ENCODE measurements at places on chromosomes 7 and 10.

- DNase-seq = no peak
Observed at GRCh38 chr7:157634401-157635147, 297.8 kb downstream of the DNAJB6 start.

GRCh38 chr10:57962839-57963238 lies 304.9 kb downstream of the IPMK start:
- no peak for DNase-seq

DNA sequence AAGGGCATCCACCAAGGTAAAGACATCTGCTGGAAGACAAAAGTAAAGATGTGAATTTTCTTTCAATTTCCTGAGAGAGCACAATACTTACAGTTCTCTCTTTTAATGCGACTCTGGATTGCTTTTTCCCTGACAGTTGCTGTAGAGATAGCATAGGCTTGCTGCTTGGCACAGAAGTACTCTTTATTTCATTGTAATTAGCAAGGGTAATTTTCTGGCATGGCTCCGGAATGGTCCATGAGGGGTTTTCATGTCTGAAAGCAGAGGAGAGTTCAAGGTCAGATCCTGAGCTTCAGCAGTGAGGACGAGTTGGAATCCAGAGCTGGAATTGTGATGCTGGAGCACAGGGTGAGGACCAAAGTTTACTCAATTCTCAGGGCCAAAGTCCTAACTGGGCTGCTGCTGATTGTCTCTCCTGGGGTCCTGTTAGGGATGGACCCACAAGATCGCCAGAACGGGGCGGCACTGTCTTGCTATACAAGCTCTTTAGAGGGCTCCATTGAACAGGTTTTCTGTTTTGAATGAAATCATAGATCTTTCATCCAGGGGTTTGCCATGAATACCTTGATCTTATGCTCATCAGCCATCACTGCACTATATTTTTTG lies 190.0 kb upstream of the MKI67 start:
- DNase-seq = no peak

- no peak for DNase-seq
Observed at GRCh38 chr7:153430931-153431330, 621.3 kb upstream of the DPP6 start.

GRCh38 chr10:34830217-34830822 lies 15.2 kb upstream of the PARD3 start:
- DNase-seq = no peak

DNA sequence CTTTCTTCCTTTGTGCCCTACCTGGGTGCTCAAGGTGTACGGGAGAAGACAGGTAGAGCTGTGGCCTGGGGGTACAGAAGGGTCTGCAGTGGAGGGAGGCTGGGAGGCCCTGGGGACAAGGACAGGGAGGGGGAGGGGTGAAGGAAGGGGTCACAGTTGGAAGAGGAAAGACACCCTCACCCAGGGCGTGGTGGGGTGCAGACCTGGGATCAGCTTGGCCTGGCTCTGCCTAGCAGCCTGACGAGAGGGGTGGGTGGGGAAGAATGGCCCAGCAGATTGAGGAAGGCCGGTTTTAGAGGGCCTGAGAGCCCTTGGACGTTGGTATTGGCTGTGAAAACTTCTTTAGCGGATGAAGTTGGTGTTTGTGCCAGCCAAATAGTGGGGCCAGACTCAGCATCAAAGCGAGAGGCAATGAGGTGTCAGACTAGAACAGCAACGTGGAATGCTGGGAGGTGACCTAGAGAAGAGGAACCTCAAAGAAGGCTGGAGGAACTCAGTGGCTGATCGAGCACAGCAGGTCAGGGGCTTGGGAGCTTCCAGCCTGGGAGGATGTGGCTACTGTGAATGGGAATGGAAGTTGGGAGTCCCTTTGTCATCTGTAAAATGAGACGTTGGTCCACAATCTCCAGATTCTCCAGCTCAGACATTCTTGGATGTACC lies 18.1 kb upstream of the TRIM8 start:
- no peak for DNase-seq

DNA sequence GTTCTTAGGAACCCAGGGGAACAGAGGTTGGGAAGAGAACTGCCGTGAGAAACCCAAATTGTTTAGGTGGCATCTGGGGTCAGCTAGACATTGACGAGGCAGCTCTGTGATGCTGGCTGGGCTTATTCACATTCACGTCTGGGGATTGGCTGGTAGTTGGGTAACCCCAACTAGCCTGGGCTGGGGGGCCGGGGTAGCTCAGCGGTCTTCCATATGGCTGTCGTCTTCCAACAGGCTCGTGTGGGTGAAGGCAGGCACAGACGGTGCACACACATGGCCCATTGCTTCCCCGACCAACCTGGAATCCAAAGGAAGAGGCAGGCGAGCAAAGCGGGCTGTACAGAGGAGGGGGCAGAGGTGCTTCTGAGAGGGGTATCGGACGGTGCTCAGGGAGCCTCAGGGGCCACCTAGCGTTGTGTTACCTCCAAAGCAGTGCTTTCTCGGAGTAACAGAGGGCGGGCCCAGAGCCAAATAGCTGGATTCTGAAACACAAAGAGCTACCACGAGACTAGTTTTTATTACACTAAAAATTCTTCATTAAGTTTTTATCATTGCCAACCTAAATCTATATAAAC lies 34.5 kb downstream of the MKI67 start:
- no peak for DNase-seq

- DNase-seq = no peak
Observed at GRCh38 chr7:114298011-114298410, 116.6 kb upstream of the FOXP2 start.

DNA sequence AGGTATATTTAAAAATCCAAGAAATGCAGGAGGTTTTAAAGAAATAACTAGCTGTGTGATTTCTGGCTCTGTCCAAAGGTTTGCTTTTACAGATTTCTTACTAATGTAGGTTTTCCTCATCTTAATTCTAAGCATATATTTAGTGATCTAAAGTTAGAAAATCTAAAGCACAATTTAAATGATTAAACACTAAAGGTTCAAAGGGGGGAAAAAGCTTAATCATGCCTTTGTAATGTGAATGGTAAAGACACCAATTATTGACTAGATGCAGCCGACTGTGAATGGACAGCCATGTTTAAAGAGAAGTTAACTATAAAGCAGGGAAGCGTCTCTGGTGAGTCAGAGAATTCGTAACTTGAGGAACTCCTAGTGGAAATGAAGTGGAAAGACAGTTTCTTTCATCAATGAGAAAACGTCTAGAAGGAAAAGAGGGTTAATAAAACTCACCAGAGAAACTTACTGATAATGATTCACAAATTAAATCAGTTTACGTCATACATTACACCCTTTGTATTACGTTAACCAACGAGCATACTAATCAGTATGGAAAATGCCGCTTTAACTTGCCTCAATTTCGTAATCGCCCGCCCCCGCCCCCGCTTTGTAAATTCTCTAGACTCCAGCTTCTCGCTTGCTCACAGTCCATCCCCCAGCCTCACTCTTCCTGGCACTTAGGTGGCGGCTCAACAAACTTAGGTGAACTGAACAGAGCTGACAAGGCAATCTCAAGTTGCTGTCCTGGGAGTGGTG lies 1.1 kb upstream of the HBP1 start:
- peak; percentile 69 for DNase-seq

- DNase-seq = no peak
Observed at GRCh38 chr7:127900732-127901685, 130.2 kb downstream of the LRRC4 start.

DNA sequence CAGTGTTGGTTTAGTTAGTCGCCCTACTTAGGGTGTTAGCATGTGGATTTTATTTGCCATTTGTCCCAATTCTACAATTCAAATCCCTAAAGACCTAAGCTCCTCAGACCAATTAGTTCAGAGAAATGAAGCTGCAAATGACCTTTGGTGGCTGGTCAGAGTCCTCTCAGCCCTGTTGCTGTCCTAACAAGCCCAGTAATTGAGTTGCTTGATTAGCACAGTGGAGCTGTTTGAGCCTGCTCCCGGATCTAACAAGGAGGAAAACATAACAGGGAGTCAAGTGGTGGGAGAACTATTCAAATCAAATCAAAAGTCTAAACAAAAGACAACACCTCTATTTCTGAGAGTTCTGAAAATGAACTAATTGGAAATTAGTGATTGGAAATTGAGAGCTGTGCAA lies 22.1 kb downstream of the ZDHHC6 start:
- no peak for DNase-seq

GRCh38 chr7:153698046-153698445 lies 354.2 kb upstream of the DPP6 start:
- no peak for DNase-seq

DNA sequence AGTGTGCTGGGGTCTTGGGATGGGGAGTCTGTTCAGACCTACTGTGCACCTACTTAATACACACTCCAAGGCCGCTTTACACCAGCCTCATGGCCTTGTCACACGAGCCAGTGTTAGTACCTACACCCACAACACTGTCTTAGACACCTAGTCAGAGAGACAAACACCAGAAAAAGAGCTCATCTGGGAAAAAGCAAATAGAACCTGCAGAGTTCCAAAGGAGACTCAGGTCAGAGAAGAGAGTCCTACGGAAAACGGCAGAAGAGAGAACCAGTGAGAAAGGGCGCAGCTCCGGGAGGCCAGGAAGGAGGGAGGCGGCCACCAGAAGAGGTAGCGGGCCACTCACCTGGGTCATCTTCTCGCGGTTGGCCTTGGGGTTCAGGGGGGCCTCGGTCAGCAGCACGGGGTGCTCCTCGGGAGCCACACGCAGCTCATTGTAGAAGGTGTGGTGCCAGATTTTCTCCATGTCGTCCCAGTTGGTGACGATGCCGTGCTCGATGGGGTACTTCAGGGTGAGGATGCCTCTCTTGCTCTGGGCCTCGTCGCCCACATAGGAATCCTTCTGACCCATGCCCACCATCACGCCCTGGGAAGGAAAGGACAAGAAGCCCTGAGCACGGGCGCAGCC lies 105.3 kb upstream of the TNRC18 start:
- DNase-seq = no peak

- DNase-seq = no peak
Observed at GRCh38 chr10:66045859-66046258, 880.0 kb upstream of the LRRTM3 start.

- no peak for DNase-seq
Observed at GRCh38 chr10:66777665-66778064, 148.2 kb upstream of the LRRTM3 start.

- no peak for DNase-seq
Observed at GRCh38 chr7:68417659-68418058, 1180.6 kb upstream of the AUTS2 start.

- no peak for DNase-seq
Observed at GRCh38 chr7:25103773-25104172, 21.3 kb downstream of the CYCS start.

- DNase-seq = no peak
Observed at GRCh38 chr10:85615556-85615955, 751.0 kb downstream of the GRID1 start.

GRCh38 chr10:20593649-20594048 lies 303.5 kb downstream of the NEBL start:
- no peak for DNase-seq

GRCh38 chr7:25852939-25853271 lies 299.1 kb upstream of the NFE2L3 start:
- DNase-seq = no peak

GRCh38 chr10:79308969-79309665 lies 38.2 kb upstream of the PPIF start:
- DNase-seq = no peak

DNA sequence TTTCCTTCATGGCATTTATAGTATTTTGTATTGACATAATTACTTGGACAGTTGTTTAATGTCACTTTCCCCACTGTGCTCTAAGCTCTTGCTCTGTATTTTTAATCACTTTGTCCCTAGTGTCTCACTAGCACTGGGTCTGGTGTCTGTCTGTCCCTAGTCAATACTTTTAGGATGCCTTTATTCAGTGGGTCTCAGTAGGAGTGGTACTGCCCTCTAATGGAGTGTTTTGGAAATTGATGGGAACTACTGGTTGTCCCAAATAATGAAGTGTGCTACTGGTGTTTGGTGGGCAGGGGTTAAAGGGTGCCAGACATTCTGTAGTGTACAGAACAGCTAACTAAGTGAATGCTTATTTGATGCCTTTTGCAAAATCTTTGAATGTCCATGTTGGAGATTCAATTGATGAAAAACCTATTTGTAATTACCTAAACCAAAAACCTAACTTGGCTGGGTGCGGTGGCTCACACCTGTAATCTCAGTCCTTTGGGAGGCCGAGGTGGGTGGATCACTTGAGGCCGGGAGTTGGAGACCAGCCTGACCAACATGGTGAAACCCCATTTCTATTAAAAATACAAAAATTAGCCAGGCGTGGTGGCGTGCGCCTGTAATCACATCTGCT lies 33.3 kb downstream of the CDK14 start:
- DNase-seq = no peak

DNA sequence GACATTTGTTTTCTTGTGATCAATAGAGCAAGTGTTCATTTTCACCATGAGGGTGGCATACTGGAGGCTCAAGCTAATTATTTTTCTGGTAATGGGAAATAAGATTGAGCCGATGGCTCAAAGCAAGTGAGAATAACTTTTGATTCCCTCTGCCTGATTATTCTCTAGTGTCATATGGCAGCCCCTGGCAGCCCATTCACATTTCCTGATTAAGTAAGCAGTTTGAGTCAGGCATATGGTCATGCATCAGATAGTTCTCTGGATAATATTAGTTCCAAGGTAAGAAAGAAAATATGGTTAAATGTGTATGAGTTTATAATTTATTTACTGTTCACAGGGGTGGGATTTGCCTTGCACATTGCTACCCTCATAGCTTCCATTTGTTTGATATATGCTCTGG lies 109.2 kb downstream of the DYNC1I1 start:
- no peak for DNase-seq

GRCh38 chr7:150799741-150800580 lies at the start of gene TMEM176B:
Gene TMEM176B, minus strand, starts transcription at chr7:150800364. Its CDS starts 3,795 bp downstream, at chr7:150796569.
- no peak for DNase-seq

DNA sequence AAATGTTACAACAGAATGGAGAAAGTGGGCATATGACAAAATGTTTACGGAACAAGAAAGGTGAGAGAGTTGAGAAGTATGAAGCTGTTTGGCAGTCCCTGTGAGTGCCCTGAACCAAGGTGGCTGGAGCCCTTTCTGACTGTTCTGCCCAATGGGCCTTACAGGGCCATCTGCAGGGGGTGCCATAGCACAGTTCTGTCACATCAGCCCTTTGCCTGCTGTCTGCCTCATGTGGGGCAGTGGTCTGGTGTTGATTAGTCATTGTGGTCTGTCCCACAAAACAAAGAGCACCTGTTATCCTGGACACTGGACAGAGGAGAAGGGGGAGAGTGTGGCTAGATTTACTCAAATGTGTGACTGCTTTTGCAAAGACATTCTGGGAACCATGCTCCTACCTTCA lies 51.5 kb upstream of the OSBPL3 start:
- no peak for DNase-seq

GRCh38 chr7:140044251-140044650 lies 18.5 kb downstream of the PARP12 start:
- DNase-seq = no peak

DNA sequence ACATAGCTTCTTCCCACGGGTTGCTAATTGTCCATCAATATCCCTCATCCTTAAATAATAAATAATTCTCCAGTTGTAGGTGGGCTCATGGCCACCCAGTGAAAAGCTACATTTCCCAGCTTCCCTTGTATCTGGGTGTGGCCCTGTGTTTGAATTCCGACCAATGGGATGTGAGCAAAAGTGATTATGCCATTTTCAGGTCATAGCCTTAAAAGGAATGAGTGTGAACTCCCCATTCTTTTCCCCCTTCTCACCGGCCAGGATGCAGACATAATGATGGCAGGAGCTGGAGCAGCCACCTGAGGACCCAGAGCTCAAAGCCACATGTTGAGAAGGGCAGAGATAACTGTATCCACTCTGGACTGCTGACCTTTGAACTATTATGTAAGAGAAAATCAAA lies 30.3 kb upstream of the CALU start:
- no peak for DNase-seq

All from stimulated activated CD4-positive, alpha-beta T cell treated with anti-CD3 and anti-CD28 coated beads, Interleukin-1b, Interleukin-23, amount 100 ng/mL, for 48 hours (primary cell).